ENCODE measurements at places on chromosomes 13 and 19. TPM values are rescaled to one million over a fixed set of nuclear protein-coding genes. Genes with fewer than 3 reads are reported as not detected.
A peak's percentile ranks its signal among the peaks of the same experiment; 100 is the strongest.

DNA sequence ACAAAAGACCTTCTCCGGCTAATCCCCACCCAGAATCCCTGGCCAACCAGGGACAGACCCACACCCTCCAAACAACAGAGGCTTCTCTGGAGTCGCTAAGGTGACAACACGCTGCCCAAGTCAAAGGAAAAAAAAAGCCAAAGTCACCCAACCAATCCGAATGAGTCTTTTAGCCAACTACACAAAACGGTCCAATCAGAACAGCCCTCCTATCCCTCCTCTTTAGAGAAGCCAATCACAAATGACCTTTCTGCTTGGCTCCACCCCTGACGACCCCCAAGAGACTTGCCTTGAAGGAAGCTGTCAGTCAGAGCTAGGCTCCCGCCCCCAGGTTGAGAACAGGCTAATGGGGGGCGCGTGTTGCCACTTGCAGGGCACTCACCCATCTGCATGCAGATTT, 6.6 kb upstream of the FBXW9 start:
- DNase-seq = no peak

DNA sequence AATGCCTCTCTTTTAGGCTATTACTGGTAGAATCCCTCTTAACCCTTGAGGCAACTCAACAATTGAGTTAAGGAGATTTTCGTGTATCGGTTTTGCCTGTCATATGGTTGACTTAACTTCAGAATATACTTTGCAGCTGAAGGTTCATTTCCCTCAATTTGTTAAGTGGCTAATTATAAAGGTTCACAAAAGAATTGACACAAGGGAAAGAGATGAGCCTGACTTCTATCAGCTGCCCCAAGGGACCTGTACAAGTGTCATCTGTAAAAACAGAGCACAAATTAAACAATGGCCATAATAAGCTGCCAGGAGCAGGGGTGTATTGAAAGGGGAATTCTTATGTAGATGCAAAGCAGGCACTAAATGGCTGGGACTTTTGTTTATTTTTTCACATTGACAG, 334.8 kb upstream of the OBI1 start:
- no peak for DNase-seq

DNA sequence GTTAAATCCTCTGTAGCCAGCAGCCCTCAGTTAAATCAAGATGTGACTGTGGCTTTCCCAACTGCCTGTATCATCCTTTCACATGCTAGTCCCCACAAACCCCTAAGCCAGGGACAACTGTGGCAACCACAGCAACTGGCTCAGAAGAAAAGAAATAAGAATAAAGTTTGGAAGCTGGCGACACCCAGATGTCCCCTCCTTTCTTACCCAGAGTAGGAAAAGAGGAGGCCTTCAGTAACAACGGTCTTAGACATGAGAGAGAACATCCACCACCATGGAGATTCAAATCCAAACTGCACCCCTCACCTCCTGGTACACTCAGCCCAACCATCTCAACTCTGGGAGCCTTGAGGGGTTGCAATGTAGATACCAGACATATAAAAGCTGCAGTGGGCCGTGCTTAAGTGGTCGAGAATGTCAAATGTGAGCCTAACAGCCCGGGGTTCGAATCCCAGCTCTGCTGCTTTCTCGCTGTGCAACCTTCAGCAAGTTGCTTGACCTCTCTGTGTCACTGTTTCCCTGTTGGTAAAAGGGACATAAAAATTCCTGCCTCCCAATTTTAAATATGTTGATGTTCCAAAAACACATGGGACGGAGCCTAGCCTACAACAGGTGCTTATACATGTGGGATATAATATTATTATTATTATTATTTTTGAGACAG, 23.8 kb downstream of the ZNRF4 start:
- no peak for DNase-seq

DNA sequence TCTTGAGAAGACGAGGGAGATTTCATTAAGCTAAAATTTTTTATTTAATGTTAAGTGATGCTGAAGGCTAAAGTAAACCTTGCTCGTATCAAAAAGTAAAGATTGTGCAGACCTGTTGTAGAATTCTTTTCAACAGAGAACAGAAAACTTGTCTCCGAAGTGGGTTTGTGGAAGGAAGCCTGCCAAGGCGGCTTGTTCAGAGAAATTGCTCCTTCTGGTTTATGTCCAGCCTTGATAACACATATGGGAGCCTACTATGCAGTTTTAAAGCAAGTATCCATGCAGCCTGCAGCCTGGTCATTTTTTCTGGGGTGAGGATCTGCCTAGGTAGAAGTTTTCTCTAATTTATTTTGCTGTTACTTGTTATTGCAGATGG, 1.4 kb downstream of the MLNR start:
- DNase-seq = no peak

DNA sequence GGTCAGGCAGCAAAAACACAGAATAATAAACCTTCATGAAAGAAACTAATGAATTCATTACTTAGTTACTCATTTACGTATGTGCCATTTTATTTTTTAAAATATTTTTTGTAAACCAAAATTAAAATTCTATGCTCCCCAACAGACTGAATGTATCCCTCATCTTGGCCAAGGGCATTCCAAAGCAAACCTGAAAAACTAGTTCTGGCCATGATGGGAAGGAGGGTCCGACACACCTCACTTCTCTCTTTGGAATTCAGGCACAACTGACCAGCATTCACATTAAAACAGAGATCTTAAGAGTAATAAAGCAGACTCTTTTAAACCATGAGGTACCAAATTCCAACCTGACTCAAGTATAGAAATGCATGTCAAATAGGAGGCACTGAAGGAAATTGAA, 1576.9 kb upstream of the SPRY2 start:
- no peak for DNase-seq

Gene DAND5
- total RNA-seq = 0.14 TPM

- DNase-seq = no peak
Observed at GRCh38 chr19:38726761-38727301, 17.4 kb downstream of the CAPN12 start.

DNA sequence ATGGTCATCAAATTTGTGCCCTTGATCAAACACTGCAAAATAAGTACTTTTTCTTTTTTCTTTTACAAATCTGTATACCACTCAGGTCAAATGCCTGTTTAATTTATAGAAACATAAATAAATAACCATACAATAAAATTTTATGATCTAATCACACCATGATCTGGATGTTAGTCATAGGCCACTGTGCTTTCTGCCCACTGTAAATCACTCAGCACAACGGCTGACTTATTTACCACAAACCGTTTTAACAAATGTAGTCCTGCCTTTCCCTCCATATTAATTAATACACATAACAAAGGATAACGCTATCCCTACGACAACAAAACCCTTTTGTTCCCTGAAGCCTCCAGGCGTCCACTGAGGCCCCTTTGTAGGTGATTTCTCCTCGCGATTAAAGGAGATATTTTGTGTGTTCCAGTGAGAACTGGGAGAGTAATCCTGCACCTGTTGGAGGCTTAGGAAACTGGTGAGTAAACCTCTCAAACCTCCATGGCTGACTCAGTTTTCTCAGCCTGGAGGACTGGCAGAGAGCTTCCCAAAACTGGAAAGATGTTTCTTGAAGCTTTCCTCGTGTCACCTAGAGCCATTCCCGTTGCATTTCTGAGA, 477.1 kb upstream of the SGCG start:
- DNase-seq = peak; percentile 17

Gene PSG11
- total RNA-seq = not detected

DNA sequence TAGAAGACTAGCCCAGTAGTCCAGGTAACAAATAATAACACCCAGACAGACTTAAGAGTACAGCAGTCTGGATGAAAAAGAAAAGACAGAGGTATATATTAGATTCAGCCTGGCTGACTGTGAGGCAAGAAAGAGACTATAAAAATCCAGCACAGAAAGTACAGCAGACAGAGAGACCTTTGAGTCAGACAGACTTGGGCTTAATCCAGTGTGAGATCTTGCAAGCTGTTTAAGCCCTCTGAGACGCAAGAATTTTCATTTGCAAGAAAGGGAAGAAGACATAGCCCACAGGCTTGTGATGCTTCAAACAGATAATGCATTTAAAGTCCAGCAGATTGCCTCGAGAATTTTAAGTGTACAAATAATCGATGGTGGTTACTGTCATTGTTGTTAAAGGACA, 471.4 kb downstream of the LIG4 start:
- DNase-seq = no peak

DNA sequence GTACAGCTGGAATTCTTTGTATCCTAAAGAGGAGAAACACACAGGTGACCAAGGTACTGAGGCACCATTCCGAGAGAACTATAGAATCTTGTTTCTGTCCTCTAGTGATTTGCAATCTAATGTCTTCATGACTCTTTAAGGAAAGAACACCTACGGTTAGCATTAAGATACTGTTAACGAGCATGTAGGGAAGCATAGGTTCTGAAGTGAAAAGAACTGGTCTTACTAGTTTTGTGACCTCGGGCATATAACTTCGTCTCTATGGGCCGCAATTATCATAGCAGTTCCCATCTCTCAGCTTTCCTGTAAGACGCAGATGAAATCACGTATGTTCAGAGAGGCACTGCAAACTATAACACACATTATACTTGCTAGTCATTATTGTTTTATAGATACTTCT, 193.0 kb upstream of the NBEA start:
- DNase-seq = no peak
